ENCODE measurements at places on chromosomes 6 and 20.
A peak's percentile ranks its signal among the peaks of the same experiment; 100 is the strongest.

GRCh38 chr6:154792761-154793160 lies 59.5 kb downstream of the SCAF8 start:
- no peak for DNase-seq

DNA sequence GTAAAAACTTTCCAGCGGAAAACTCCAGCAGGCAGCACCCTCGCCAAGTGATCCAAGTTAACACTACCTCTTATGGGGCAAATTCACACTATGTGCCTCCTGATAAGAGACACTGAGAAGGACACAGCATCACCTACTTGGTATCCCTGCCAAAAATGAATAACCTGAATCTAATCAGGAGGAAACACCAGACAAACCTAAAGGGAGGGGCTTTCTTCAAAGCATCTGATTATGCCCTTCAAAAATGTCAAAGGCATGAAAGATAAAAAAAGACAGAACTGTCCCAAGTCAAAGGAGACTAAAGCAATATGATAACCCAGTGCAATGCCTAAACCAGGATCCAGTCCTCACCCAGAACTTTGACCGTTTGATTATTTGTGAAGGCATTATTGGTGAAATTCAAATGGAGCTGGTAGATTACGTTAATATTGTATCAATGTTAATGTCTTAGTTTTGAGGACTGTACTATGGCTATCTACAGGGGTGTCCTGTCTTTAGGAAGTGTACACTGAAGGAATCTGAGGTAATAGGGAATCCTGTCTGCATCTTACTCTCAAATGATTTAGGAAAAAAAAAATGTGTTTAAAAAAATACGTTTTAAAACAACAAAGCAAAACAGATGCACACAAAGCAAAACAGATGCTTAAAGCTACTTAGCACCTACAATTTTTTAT lies 8.3 kb downstream of the TBC1D7 start:
- no peak for DNase-seq

DNA sequence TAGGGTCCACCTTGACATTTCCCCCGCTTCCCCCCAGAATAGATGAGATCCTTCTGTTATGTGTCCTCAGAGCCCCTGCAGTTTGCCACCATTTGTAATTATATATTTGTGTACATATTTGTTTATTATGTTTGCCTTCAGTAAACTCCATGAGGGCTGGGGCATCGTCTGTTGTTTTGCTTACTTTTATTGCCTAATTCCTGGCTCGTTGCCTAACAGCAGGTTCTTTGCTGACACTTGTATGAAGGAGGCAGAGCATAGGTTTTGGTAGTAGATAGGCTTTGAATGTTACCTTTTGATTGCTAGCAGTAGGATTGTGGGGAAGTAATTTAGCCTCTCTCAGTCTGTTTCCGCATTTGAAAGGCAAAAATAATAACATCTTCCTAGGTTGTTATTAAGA lies 9.9 kb downstream of the MAP3K4 start:
- no peak for DNase-seq

DNA sequence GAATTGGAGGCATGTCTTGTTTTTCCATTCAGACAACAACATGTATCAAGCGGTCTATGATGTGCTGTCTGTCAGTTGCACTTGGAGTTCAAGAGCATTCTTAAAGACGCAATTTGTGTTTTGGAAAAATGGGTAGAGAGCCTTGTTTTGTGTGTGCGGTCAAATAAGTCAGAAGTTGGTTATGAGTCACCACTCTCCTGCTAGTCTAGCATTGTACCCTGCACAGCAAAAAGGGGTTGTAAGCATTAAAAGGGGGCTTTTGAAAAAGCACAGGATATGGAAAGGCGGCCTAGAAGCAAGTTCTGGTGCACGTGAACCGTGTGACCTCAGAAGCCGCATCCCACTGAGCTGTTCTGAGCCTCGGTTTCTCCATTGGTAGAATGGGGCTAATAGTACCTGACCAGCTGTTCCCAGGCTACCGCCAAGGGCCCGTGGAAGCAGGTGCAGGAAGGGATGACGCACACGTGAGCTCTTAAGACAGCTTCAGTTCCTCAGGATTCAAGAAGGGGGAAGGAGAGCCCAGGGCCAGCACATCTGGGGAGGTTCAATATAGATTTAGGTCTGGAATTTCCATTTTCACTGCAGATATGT lies 61.6 kb upstream of the SNX9 start:
- no peak for DNase-seq

- no peak for DNase-seq
Observed at GRCh38 chr6:33445119-33445603, 9.2 kb upstream of the ZBTB9 start.

DNA sequence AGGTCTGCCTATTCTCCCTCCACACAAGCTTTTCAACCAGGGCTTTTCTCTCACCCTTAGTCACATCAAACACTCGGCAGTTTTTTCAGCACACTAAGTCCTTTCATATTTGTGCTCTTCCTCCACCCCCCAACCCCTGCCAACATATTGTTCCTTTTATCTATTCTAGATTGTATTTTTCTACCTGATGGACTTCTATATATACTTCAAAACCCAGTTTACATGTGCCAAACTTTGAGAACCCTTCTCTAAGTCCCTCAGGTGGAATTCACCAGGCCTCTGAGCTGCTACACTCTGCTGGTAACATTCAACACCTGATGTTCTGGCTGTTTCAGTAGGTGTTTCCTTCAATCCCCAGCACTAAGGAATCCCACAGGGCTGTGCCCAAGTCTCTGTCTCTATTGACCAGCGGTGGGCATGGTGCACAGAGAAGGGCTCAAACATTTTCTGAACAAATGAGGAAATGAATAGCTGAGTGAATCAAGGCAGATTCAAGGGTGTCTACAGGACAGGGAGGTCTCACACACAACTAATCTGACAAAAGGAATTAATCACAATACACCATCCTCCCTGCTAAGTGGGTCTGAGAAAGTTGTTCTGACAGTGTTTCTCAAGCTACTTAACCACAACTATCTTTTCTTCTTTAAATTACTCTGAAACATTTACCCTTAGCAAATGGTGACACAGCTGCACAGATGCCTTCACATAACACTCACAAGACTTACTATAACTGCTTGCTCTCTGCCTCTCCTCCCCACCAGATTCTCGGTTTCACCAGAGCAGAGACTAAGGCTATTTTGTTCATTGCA lies 166.5 kb downstream of the TSHZ2 start:
- DNase-seq, result no peak

DNA sequence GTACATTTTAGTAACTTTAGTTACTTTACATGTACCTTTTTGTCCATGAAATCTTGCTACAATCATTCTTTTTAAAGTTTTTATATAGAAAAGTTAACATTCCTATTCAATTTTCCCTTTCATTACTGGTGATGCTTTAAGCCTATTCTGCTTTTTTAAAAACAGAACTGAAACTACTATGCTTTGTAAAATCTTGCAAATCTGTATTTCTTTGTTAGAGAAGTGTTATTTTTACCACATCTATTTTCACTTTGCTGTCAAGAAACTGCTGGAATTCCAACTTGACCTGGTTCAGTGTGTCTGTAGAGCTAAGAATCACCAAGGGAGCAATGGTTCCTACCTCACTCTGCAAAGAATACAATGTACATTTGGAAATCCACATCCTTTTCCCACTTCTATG lies 21.8 kb upstream of the SAMD5 start:
- DNase-seq, result no peak

DNA sequence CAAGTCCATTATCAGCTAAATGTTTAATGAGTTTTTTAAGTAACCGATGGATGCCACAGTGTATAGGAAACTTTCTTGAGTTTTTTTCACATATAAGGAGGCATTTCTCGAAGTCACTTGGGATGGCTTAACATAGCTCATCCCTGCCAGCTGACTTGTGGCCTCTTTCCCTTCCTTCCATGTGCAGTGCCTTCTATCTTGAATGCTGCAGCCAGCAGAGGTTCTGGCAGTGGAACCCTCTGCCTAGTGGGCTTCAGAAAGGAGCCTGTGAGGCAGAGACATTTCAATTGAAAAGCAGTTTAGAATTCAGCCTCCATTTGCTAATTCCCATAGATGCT lies 51.9 kb downstream of the AKAP12 start:
- no peak for DNase-seq

- DNase-seq, result no peak
Observed at GRCh38 chr6:81735756-81736380, 16.6 kb downstream of the TENT5A start.

- no peak for DNase-seq
Observed at GRCh38 chr6:48086187-48086586, 24.8 kb downstream of the PTCHD4 start.

- no peak for DNase-seq
Observed at GRCh38 chr20:35394271-35394670, 17.5 kb downstream of the UQCC1 start.

- no peak for DNase-seq
Observed at GRCh38 chr6:159053781-159054398, 9.1 kb upstream of the TAGAP start.

DNA sequence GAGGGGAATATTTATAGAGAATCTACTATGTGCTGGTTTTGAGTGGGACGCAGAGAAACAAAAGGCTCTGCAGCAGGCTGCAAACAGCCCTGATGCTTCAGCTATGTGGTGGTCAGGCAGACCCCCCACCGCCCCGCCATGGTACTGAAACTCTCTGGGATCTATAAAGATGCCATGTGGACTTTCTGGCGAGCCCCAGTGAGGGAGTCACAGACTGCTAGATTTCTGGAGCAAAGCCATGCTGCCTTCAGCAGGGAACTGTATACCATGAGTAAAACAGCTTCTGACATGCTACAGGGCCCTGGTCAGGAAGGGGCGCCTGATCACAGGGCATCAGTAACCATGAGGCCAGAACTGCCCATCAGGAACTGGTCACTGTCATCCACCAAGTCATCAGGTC lies 19.2 kb upstream of the BPIFB1 start:
- DNase-seq, result no peak

DNA sequence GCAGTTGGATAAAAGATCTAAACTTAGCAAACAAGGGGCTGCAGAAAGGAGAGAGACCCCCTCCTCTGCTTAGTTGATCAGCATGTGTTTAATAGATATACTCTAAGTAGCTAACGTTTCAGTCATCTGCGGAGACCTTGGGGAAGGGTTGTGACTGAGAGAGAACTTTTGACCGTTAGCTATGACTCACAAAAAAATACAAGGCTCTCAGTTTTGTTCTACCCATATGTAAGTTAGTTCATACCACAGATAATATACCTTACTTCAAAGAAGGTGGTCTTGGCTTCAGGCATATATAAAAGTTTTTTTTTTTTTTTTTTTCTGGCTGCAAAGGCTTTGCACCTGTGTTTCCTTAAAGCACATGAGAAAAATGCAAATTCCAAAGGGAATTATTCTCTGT lies 258.9 kb downstream of the GJA1 start:
- DNase-seq, result no peak

DNA sequence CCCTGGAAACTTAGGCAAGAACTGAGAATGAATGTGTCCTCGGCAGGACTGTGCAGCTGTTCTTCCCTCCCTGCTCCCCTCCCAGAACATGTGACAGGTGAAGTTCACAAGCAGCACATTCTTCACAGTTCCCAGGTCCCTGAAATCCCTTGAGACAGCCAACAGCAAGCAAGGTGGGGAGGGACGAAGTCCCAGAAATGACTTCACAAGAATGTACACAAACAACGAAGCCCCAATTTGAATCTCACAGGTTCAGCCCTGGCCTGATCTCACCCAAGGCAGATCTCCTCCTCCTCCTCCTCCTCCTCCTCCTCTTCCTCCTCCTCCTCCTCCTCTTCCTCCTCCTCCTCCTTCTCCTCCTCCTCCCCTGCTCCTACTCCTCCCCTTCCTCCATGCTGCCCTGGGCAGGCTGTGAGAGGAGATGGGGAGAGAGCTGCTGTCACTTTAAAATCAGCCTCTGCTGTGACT lies 32.4 kb downstream of the WRNIP1 start:
- DNase-seq, result no peak

DNA sequence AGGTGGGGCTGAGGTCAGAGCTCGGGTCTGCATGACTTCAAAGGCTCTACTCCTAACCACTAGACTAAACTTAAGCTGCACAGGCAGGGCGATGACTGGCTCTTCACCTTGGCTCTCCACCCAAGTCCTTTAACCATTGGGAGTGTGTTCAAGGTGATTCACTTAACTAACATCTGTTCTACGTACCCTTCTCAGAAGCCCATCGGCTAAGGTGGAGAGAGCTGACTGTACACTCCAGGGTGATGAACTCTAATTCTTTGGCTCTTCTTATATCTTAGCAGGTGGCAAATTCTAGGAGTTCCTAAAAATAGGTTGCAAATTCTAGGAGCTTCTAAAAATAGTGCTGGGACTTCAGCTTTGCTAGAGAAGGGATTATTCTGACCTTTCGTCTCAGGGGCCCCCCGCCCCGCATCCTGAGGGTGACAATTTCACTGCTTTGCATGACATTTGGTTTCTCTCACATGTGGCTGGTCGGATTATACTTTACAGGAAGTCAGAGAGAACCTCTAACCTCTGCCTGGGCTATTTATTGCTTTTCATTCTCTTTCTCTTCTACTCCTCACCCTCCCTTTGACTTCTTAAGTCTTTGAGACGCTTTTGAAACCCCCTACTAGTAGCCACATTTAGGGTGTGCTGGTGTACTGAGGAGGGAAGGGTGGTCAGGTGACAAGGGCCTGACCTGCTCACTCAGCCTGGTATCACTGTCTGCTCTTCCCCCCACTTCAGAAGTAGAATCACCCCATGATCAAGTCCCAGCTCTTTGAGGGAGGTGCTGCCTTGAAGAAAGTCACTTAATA lies 55.5 kb downstream of the PRDM1 start:
- DNase-seq, result no peak

GRCh38 chr6:27720607-27721580 lies 191.3 kb downstream of the OR2B2 start:
- DNase-seq, result no peak

- peak; percentile 35 for DNase-seq
Observed at GRCh38 chr6:46490425-46491200, 636 bp downstream of the RCAN2 start.

DNA sequence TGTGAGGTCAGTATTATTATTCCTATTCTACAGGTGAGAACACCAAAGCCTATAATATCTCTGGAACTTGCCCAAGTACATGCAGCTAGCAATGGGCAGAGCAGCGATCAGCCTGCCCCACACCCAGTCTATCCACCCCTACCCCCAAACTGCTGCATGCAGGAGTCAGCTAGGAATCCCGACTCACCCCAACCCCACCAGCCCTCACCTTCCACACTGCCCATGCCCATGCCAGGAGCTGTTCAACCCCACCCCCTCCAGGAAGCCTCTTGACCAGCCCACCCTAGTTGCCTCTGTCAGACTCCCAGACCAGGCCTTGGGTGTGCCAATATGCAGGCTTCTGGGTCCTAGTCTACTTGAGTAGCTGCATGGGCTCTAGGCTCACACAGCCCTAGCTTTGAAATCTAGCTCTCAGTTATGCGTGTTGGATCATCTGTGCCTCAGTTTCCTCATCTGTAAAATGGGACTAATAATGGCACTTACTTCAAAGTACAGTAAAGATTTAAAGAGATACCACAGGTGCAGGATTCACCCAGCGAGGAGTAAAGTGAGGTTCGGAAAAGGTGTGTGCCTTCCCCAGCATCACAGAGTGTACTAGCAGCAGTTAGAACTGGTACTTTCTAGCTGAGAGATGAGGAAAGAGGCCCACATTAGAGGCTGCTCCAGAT lies 173.2 kb downstream of the VEGFA start:
- no peak for DNase-seq

DNA sequence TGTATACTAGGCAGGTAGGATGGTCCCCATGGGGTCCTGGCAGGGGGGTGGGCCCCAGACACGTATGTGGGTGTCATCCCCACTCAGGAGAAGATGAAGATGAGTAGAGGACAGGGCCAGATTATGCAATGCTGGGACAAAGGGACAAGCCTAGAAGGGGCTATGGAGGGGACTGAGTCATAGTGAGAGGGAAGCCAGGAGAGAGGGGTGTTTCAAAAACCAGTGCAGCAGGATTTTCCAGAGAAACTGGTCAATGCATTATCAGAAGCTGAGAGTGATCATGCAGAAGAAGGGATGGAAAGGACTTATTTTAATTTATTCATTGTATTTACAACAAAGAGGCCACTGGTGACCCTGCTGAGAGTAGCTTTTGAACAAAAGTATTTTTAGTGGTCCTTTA lies 74.0 kb downstream of the PPP1R3G start:
- DNase-seq, result no peak
